ENCODE measurements at places on chromosomes 2 and 18. TPM values are rescaled to one million over a fixed set of nuclear protein-coding genes. Genes with fewer than 3 reads are reported as not detected.

DNA sequence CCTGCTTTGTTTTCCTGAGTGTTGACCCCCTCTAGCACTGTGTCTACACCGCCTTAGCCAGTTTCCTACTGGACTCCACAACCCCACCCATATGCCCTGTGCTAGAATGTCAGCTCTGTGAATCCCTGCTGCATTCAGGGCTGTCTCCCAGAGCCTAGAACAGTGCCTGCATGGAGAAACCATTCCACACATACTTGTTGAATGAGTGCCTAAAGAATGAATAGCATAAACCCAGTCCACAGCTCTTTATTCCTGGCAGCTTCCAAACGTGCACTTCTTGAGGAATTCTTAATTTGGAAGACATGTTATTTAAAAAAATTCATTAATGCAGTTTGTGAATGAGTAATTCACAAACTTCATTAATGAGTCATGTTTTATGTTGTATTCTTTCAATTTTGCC, 6.5 kb upstream of the NAPG start:
- no peak for DNase-seq

DNA sequence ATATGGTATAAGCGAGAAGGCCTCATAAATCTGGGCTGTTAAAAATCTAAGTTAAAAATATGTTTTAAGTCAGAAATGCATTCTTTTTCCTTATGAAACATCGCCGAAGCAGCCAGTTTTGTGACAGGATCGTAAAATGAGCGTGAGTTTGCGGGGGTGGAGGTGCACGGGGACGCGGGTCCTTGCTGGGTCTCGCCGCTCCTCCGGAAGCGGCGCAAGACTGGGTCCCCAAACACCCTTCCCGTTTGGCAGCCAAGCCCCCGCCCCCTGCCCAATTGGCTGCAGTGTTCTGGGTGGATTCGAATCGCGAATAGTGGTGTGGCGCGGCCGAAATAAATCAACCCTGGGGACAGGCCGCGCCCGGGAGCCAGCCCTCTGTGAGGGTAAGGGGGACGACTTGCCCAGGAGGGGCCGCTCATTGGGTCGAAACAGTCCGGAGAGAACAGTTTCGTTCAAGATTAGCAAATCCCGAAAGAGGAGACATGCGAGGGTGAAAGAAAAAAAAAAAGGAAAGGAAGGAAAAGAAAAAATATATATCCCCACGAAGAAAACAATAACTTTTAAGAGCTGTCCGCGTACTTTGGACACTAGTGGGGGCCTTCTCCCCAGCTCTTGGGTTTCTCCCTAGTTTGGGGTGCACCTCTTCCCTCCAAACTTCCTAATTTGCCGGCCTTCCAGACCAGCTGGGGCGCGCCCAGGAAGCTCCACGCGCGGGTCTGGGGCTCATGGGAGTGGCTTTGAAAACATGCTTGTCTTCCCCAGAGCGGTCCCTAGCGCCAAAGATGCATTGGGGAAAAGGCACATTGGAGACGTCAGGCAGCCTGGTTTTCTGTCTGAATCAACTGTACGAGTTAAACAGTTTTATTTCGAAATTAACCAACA, 3.1 kb upstream of the GATA6 start:
- peak; percentile 82 for DNase-seq

DNA sequence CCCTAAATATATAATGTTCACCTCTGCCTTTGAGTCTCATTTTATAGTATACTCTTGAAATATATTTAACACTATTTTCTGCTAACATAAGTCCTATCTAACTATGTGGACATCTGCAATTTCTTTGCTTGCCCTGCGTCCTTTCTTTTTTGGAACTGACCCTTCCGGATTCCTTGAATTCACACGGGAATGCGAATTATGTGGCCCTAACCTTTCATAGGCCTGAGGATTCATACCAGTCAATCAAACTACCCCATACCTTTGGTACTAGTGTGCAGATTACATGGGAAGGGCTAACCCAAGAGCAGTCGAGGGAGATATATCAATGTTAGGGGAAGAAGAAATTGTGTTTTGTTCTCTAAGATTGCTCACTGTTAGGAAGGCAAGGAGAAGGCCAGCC, 56.4 kb downstream of the NRXN1 start:
- no peak for DNase-seq

DNA sequence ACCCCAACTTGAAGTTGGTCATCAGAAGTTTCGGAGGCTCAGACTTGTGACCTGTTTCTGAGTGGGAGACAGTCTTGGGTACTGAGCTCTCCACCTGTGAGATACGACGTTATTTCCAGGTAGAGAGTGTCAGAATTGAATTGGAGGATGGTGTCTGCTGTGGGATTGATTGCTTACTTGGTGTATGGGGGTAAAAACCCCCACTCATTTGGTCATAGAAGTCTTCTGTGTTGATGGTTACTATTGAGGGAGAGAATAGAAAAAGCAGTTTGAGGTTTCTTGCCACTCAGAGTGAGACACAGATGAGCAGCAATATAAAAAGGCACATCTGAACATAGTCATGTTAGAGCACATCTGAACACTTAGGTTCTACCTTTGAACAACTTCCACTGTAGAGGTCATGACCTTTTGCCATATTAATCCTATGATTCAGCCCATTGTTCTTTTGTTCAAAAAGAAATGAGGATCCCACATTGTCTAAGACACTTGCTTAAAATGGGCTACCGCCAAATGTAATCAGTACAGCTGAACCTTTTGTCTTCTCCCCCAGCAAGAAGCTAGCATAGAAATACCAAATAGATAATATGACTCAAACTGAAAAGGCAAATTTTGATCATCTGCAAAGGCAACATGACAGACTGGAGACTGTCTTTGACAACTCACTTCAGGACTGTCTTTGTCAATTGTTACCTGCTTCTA, 73.3 kb downstream of the NAB1 start:
- no peak for DNase-seq

GRCh38 chr2:3754280-3754679, 50.9 kb downstream of the DCDC2C start:
- DNase-seq: no peak

DNA sequence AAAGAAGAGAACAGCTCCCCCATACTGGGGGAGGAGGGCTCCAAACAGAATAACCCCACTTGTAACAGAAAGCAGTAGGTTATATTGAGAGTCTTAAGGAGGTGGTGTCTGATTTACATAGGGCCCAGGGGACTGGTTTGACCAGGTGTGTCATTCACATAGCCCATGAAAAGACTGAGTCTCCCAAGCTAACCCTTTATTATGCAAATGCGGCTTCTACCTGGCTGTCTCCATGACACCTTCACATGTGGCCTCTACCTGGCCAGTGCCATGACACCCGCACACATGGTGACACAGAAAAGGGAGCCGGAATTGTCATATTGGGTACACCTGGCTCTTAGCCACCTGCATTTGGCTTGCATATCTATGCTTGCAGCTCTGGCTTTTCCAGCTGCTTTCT, 1057.2 kb upstream of the PIK3C3 start:
- DNase-seq: no peak

The FAM237A gene
- not detected for total RNA-seq

The PLB1 gene
- total RNA-seq: 0.98 TPM

Data from left colon (tissue), 2 donors.